Esophagus muscularis mucosa (tissue), 4 donors: ENCODE measurements at places on chromosomes 5 and 9.
A peak's percentile ranks its signal among the peaks of the same experiment; 100 is the strongest.

DNA sequence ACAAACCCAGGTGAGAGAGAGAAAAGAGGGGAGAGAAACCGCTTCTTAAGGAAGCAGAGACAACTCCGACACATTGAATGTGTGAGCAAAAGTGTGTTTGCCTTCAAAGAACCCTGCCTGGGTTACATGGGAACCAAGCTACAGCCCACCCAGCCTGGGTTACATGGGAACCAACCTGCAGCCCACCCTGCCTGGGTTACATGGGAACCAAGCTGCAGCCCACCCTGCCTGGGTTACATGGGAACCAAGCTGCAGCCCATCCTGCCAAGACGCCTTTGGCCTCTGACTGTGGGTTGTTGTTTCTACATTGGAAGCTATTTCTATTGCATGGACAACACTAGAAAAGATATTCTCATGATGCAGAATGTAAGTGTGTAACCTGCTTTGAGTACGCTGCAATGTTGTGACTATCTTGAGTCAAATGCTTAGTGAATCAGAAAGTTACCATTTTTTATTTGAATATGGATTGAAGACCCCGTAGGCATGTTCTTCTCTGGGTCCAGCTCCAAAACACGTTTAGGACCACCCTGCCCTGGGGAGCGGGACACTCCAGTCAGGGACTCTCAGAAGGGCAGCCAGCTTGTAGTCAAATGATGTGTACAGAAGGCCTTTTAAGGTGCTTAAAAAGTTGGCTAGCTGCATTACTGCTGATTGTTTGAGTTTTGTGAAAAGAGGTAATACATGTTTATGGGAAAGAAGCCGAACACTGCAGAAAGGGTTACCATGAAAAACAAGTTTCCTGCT is 39.1 kb upstream of the UNC5A start:
- no peaks in the 10 kb centered on the region for H3K36me3 ChIP-seq
- no peak overlapping the region for H3K4me3 ChIP-seq
- H3K4me1 ChIP-seq: no peaks in the 10 kb centered on the region
- peaks cover 69% of the 10 kb centered on the region for H3K27me3 ChIP-seq

DNA sequence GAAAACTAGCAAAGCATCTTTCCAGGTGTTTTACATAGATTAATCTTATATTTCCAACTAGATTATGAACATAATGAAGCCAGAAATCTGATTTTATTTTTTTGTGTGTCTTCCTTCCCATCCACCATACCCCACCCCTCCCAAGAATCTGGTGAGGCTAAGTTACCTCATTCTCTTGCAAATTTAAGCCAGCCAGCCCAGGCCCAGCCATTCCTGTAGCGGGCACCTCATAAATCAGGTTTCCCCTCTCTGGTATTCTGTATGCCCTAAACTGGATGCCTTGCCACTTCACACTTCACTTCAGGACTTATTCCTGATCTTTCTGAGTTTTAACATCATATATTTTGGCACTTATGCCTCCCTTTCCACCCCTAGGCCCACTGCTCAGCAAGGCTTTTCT is 21.8 kb downstream of the C9 start:
- no peaks in the 10 kb centered on the region for H3K36me3 ChIP-seq
- DNase-seq: no peak
- no peaks in the 10 kb centered on the region for H3K27me3 ChIP-seq
- no peak overlapping the region for H3K4me3 ChIP-seq

GRCh38 chr9:37034938-37035647 is 1.0 kb upstream of the PAX5 start:
- peaks cover 8% of the 10 kb centered on the region for H3K27me3 ChIP-seq
- peaks cover 50% of the 10 kb centered on the region for H3K4me1 ChIP-seq
- no peaks in the 10 kb centered on the region for H3K36me3 ChIP-seq
- H3K4me3 ChIP-seq: peak overlapping the region; percentile 5
- no peak overlapping the region for H3K27ac ChIP-seq

DNA sequence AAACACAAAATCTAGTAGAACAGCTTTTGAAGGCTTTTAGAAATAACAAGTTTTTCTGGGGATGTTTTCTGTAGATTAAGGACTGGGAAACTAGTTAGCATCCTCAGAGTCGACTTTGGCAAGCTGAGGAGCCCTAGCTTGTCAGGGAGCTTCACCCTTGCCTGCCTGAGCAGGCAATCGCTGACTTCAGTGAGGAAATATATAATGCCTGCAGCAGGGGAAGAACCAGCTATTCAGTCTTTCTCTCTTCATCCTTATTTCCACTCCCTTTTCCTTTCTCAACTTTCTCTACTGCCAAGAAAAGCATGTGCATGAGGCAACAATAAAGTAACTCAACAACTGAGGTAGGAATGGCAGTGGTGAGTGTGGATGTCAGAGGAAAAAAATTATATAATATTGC is 54.7 kb downstream of the PLK2 start:
- no peak for DNase-seq
- no peak overlapping the region for H3K4me3 ChIP-seq
- H3K27me3 ChIP-seq: no peaks in the 10 kb centered on the region
- no peaks in the 10 kb centered on the region for H3K36me3 ChIP-seq
- no peaks in the 10 kb centered on the region for H3K4me1 ChIP-seq

- peaks cover 54% of the 10 kb centered on the region for H3K4me1 ChIP-seq
- H3K4me3 ChIP-seq: peak overlapping the region; percentile 64
- no peaks in the 10 kb centered on the region for H3K27me3 ChIP-seq
- H3K27ac ChIP-seq: peak overlapping the region; percentile 75
- peaks cover 32% of the 10 kb centered on the region for H3K36me3 ChIP-seq
Observed at GRCh38 chr9:136728548-136729123, 14.1 kb downstream of the LCN10 start.

GRCh38 chr5:158953929-158954534 is 145.7 kb downstream of the EBF1 start:
- no peak overlapping the region for H3K4me3 ChIP-seq
- H3K27ac ChIP-seq: no peak overlapping the region
- no peaks in the 10 kb centered on the region for H3K36me3 ChIP-seq
- DNase-seq: no peak

GRCh38 chr5:18736051-18736398 is 1101.8 kb downstream of the TAF11L14 start:
- H3K27me3 ChIP-seq: no peaks in the 10 kb centered on the region
- no peak for DNase-seq
- no peaks in the 10 kb centered on the region for H3K36me3 ChIP-seq

GRCh38 chr5:163460562-163461171 is at the start of gene HMMR:
TSS of gene HMMR (plus strand) at chr5:163460632. CDS start at chr5:163460693, 61 bp downstream.
- H3K4me3 ChIP-seq: peak within 1 kb of the TSS; percentile 82
- H3K27me3 ChIP-seq: no peaks in the 10 kb centered on the region
- no peak for DNase-seq
- peak within 1 kb of the TSS; percentile 96 for H3K27ac ChIP-seq
- H3K36me3 ChIP-seq: peaks cover 9% of the 10 kb centered on the region

GRCh38 chr5:90962481-90962880 is 403.9 kb downstream of the ADGRV1 start:
- H3K27ac ChIP-seq: no peak overlapping the region
- no peaks in the 10 kb centered on the region for H3K27me3 ChIP-seq
- no peak overlapping the region for H3K4me3 ChIP-seq
- H3K36me3 ChIP-seq: no peaks in the 10 kb centered on the region
- DNase-seq: no peak

GRCh38 chr5:140547508-140548299 is at the start of gene EIF4EBP3:
TSS of gene EIF4EBP3 (plus strand) at chr5:140547662. CDS start at chr5:140547738, 76 bp downstream.
- H3K4me3 ChIP-seq: peak within 1 kb of the TSS; percentile 65
- peak within 1 kb of the TSS; percentile 94 for H3K27ac ChIP-seq

- H3K27me3 ChIP-seq: no peaks in the 10 kb centered on the region
- no peak overlapping the region for H3K4me3 ChIP-seq
- no peaks in the 10 kb centered on the region for H3K4me1 ChIP-seq
- no peak for DNase-seq
- H3K27ac ChIP-seq: no peak overlapping the region
- peaks cover 34% of the 10 kb centered on the region for H3K36me3 ChIP-seq
Observed at GRCh38 chr5:31397926-31398557, 133.9 kb downstream of the DROSHA start.
